ENCODE measurements at places on chromosomes 5 and 9. TPM values are rescaled to one million over a fixed set of nuclear protein-coding genes. Genes with fewer than 3 reads are reported as not detected.
A peak's percentile ranks its signal among the peaks of the same experiment; 100 is the strongest.

DNA sequence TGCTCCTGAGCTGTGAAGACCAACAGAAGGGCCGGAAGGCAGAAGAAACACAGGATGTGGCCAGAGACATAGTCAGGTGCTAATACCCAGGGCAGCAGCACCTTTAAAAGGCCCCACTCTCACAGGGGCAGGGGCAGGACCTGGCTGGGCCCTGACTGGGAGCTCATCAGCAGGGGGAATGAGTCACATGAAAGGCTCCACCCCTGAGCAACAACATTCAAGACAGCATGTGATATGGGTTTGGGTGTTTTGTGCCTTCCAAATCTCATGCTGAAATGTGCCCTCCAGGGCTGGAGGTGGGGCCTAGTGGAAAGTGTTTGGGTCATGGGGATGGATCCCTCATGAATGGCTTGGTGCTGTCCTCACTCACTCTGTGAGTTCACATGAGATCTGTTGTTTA lies 181.7 kb downstream of the ERCC6L2 start:
- DNase-seq = no peak

GRCh38 chr5:104344809-104345208 lies 782.2 kb upstream of the NUDT12 start:
- DNase-seq = peak; percentile 12

DNA sequence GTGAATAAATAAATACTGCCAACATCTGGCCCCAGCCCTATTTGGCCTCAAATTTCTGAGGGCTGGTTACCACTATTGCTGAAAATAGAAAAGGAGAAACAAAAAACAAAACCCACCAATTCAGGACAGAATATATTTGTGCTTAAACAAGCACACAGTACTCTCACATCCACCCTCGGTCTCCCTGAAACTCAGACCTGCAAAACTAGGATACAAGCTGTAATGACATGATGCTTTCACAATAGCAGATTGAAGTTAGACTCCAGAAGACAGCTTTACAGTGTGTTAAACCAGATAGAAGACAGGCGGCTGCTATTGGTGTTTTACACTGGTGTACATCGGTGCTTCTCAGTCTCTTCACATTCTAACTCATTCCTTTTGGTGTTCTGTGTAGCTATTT lies 214.9 kb upstream of the DMRT1 start:
- DNase-seq = no peak

DNA sequence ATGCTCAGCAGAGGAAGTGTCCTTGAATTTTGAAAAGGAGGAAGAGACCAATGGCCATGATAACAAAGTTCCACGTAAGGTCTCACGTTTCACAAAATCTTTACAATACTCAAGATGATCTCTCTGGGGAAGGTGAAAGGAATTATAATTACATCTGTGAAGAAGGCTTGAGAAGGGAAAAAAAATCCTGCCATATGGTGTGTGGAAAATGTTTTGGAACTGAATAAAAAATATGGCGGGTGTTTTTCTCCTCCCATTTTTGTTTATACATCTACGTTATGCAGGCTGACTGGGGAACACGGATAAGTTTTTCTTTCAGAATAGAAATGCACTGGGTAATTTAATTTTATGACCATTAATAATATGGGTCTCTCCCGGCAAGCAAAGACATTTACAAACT lies 425.6 kb upstream of the BRINP1 start:
- no peak for DNase-seq

DNA sequence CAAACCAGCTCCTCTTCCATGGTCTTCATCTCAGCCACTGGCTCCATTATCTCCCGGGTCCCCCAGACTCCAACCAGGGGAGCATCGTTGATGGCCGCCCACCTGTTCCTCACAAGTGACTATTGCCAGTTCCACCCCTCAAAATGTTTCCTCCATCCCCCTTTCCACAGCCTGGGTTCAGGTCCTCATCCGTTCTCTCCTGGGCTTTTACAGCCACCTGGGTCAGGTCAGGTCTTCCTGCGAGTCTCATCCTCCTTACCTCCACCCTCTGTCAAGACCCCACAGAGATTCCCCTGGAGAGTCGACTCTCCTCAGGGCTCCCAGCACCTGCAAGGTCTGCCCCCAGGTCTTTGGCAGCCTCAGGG lies 133.2 kb downstream of the PAX5 start:
- no peak for DNase-seq

- no peak for DNase-seq
These were observed 60.3 kb downstream of the CXXC5 start for GRCh38 chr5:139708434-139708861.

GRCh38 chr5:131589510-131590348 lies 45.3 kb downstream of the RAPGEF6 start:
- no peak for DNase-seq

DNA sequence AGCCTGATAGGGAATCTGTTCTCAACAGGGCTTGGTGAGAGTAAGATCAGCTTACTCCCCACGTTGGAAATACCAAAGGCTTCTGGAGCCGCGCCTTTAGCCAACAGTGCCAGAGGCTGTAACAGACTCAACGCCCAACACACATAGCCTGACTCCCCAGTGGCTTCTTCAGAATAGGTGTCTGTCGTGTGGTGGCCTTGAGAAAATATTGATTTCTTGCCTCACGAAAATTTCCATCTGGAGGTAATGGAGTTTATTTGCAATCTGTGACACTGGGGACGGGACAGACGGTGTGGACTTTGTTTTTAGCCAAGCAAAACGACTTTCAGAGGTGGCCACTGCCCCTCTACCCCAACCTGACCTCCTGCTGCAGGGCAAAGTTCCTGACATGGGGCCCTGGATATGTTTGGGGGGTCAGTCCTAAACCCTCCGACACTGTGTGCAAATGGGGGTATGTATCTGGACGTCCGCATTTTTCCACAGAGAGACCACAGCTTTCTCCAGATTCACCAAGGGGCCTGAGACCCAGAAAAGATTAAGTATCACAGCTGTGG lies 189.3 kb downstream of the CDK5RAP2 start:
- no peak for DNase-seq

- no peak for DNase-seq
These were observed 245.3 kb upstream of the RASA1 start for GRCh38 chr5:87022415-87022814.

DNA sequence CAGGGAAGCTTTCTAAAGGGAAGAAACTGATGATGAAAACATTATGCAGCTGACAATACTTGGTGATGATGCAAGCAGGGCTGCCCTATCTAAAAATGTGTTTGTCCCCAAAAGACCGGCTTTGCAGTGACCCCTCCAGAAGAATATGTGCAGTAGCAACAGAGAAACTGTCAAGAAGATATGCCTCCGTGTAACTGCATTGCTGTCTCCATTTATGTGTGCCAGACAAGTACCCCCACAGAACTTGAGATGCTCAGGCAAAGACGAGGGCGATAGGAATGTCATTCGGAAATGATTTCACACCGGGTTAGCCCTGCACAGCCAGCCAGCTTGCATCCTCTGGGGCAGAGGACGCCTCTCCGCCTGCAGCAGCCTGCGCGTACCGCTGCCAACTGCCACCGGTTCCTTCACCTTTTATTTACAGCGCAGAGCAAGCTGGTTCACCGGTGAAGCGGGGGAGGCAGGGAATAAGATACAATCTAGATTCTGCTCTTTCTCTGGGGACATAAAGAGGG lies 2.0 kb downstream of the GABBR2 start:
- DNase-seq = no peak

DNA sequence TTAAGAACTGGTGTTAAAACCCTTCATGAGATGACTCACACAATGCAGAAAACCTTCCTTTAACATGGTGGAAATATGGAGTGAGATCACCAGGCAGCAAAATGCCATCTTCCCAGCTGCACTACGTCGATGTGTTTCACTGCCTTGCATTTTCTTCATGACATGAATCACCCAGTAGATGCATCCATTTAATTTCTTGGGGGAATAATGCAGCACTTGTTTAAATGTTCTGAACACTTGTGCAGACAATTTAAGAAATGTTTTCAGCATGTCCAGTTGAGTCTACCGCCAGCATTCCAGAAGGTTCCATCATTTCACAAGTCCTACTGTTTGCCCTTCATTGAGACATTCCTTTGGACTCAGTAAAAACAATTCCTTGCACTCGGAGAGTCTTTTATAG lies 81.6 kb downstream of the ADAMTS16 start:
- no peak for DNase-seq

GRCh38 chr5:131416729-131417128 lies 152.9 kb downstream of the CDC42SE2 start:
- DNase-seq = no peak

DNA sequence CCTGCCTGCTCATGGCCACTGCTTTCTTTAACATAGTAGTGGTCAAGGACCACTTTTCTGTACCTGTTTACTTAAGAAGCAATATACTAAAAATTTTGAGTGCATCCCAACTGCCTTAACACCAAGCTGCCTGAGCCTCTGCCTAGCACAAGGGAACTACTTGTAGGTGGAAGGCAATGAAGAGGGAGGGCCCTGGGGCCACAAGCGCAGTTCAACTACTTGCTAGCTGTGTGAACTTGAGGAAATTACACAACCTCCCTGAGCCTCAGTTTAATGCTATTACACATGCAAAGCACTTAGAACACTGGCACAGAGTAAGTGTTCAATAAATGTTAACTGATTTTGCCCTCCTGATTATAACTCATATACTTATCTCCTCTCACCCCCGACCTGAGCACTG lies 6.3 kb downstream of the ARL15 start:
- DNase-seq = no peak

- no peak for DNase-seq
These were observed 3.7 kb upstream of the GNPDA1 start for GRCh38 chr5:142016556-142016955.

GRCh38 chr5:124289641-124290311 lies 456.7 kb downstream of the ZNF608 start:
- no peak for DNase-seq

GRCh38 chr9:93309889-93310425 lies 126.0 kb downstream of the WNK2 start:
- no peak for DNase-seq

- no peak for DNase-seq
These were observed 10.2 kb downstream of the ADRB2 start for GRCh38 chr5:148836272-148837250.

GRCh38 chr9:76676857-76677256 lies 87.4 kb upstream of the PCA3 start:
- DNase-seq = no peak

GRCh38 chr5:103101079-103101750 lies 18.7 kb downstream of the GIN1 start:
- DNase-seq = no peak

GRCh38 chr5:10741661-10742060 lies 19.4 kb downstream of the DAP start:
- no peak for DNase-seq

- no peak for DNase-seq
These were observed 341.2 kb downstream of the TRIM32 start for GRCh38 chr9:117028103-117028858.

DNA sequence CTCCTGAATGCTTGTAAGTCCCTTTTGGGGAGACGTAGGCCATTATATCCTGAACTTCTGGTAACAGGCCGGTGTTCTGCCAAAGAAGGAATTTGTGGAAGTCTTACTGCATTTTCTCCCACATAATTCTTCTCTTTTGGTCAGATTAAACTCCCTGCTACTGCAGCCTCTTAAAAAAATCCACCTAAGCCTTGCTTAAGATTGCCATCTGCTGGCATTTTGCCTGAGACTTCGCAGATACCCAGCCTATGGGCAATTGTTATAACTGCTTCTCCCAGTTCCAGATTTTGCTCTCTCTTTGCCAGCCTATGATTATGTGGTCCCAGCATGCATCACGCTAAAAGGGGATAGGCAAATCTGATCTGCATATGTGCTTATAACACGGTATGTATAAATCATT lies 391.6 kb upstream of the CHD1 start:
- no peak for DNase-seq

DNA sequence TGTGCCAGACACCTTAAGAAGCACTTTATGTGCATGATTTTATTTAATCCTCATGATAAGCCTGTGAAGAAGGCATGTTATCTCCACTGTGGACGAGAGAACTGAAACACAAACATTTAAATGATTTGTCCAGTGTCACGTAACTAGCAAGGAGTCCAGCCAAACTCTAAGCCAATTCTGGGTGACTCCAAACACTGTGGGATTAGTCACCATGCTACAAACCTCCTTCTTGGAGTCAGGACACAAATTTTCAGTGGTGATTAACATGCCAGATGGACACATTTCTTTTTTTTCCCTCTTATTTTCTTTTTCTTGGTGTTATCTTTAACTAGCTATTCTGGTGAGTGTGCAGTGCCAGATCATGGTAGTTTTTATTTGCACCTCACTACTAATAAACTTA lies 316.8 kb downstream of the NDUFS4 start:
- DNase-seq = no peak

DNA sequence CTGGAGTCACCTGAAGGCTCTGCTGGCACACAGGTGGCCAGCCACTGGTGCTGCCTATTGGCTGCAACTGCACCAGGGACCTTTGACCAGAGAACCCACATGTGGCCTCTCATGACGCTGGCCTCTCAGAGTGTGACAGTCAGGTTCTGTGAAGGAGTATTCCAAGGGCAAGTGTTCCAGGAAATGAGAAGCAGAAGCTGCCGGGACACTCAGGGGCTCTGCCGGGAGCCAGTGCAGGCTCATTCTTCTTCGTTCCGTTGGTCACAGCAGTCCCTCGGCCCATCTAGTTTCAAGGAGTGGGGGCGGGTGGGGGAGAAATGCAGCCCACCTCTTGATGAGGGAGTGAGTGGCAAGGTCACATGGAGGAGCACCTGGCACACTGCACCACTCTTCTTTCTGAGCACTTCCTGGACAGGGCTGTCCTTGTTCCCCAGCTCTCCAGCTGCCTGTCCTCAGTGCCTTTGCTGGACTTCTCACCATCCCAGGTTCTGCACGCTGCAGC lies 237.5 kb downstream of the GADD45G start:
- DNase-seq = no peak

DNA sequence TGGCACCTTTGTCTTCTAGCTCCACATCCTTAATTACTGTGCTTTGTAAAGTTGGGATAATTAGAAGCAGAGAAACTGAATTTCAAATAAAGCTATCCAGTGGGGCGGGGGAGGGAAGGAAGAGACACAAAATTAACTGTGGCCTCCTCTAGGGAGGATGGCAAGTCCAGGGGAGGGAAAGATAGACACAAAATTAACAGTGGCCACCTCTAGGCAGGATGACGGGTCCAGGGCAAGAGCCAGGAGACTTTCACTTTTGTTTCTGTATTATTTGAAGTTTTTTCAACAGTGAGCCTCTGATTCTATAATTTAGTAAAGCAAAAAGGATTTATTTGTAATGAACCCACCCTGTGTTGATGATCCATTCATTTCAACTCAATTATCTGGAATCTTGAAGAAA lies 335.9 kb downstream of the MSX2 start:
- DNase-seq = no peak

GRCh38 chr9:16010221-16010620 lies 457.4 kb downstream of the CCDC171 start:
- DNase-seq = no peak

DNA sequence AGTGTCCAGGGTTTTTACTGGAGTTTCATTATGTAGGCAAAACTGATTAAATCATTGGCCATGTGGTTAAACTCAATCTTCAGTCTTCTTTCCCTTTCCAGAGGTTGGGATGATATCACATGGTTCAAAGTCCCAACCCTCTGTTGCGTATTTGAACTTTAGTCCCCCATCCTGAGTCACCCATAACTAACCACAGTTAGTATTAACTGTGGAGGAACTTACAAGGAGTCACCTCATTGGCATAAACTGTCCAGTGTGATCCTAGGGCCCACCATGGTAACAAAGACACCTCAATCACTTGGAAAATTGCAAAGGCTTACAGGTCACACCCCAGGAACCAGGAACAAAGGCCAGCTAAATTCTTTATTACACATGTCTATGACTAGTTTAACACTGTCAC lies 188.5 kb downstream of the COX7C start:
- DNase-seq = peak; percentile 14

Gene PCDHA12
- 0.96 TPM for total RNA-seq

Gene SPAG8
- total RNA-seq = not detected

Gene CTSV
- 3.1 TPM for total RNA-seq

Gene TMEM215
- total RNA-seq = not detected

Gene SAPCD2
- 5.3 TPM for total RNA-seq

Gene PDLIM4
- 146 TPM for total RNA-seq
